ENCODE measurements at places on chromosomes 1 and 21.

- no peak for DNase-seq
These were observed 5.4 kb downstream of the ARTN start for GRCh38 chr1:43938892-43939587.

GRCh38 chr21:25640202-25640942, 1.3 kb downstream of the JAM2 start:
- DNase-seq = no peak

DNA sequence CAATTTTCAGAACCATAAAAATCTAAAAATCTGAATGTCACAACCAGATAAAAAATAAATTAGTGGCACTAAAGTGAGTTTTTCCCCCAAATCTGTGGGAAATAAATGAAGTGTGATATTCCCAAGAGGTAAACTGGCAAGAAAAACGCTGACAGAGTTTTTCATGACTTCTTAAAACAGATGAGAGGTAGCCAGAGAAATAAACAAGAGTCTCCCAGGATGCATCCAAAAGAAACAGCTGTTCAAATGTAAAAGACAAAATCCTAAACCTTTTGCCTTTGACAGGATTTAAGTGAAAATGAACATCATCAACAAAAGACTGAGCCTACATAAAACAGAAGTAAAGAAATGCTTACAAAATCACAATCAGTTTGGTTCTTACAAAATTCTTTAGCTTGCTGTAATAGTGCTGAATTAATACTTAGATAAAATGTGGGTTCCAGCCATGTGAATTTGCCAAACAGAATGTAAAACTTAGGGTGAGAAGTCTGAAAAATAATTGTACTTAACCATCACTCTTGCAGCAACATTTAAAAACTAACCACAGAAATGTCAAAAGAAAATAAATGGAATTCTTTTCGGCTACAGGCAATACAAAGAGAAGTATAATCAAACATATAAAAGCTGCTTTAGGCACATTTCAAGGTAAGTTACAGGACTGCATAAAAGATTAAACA, 133.6 kb downstream of the EIF4G3 start:
- DNase-seq = no peak

- no peak for DNase-seq
These were observed 5.6 kb upstream of the COG2 start for GRCh38 chr1:230636575-230637148.
